Esophagus squamous epithelium (tissue), 5 donors: ENCODE measurements at places on chromosomes 16 and 17.

DNA sequence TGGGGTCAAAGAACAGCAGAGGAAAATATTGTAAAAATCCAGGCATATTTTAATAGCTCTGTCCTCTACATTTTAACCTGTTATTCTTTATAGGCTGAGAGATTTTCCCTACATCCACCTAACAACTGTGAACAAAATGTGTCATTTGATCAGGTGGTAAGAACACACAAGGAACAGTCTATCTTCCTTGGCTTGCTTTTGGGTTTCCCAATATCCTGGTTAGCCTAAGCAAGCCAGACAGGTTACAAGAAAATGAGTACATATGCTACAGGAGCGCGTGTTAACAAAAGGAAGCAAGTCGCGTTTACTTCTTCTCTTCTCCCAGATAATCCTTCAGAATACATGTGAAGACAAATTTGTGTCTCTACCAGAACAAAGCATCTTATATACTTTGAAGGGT lies 31.0 kb upstream of the PITPNM3 start:
- DNase-seq, result no peak

- DNase-seq, result no peak
These were observed 83.9 kb upstream of the HSBP1 start for GRCh38 chr16:83723901-83724300.

- peak; percentile 51 for DNase-seq
These were observed at the start of gene C16orf54 for GRCh38 chr16:29745853-29746345. C16orf54 (minus strand) TSS chr16:29745990; CDS start chr16:29744951, 1,039 bp downstream.

DNA sequence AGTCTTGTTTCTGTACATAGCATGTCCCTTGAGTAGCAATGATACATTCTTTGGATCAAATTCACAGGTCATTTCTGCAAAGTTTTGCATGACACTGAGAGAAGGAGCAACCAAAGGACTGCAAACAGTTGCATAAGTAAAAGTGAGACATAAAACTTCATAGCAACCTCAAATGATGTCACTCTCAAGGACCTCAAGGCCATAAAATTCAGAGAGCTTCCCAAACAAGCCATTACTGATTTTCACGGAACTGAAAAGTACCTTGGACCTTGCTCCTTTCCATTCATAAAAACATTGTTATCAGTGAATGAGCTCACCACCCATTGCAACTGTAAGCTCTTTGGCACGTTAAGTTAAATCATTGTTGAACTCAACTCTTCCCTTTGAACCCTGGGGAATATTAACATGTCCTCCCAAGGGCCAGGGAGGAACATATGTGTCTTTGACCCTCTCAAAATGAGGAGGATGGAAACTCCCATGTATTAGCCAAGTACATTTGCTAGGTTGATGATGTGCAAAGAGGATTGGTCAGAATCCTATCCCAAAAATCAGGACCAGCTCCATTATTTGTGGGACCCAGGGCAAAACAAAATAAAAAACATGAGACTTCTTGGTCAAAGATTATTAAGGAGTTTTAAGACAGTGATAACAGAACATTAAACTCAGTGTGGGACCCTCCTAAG lies 275.0 kb upstream of the DYNLRB2 start:
- no peak for DNase-seq

DNA sequence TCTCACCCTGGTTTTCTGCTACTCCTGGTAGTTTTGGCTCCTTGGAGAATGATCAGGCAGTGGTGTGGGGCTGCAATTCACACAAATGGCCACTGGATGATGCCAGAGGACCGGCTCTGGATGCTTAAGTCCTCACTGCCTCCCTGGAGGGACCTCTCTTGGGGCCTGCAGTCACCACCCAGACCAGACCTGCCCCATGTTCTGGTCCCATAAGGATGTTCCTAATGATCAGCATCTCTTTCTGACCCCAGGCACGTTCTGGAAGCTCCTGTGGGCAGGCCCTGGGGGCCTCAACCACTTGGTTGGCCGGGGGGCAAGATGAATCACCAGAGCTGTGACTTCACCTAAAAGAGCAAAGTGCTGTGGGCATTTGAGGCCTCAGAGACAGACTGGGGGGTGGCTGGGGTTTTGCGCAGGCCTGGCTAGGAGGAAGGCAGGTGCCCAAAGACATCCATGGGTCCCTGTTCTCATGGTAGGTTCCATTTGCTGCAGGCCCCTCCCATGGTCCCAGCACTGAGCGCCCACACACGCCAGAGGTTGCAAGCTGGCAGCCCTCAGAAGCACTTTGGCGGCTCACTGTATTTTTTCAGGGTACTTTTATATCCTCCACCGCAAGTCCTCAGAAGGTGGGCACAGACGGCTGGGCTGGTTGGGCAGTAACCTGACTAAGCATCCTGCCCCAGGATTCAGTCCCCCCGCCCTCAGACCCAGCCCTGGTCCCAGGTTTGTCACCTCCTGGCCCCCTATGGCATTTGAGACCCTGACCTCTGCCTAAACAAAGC lies 53.2 kb downstream of the NT5M start:
- no peak for DNase-seq

GRCh38 chr16:73847090-73847489 lies 449.5 kb upstream of the PSMD7 start:
- no peak for DNase-seq

GRCh38 chr17:1729966-1730325 lies 5.4 kb downstream of the WDR81 start:
- DNase-seq, result no peak

DNA sequence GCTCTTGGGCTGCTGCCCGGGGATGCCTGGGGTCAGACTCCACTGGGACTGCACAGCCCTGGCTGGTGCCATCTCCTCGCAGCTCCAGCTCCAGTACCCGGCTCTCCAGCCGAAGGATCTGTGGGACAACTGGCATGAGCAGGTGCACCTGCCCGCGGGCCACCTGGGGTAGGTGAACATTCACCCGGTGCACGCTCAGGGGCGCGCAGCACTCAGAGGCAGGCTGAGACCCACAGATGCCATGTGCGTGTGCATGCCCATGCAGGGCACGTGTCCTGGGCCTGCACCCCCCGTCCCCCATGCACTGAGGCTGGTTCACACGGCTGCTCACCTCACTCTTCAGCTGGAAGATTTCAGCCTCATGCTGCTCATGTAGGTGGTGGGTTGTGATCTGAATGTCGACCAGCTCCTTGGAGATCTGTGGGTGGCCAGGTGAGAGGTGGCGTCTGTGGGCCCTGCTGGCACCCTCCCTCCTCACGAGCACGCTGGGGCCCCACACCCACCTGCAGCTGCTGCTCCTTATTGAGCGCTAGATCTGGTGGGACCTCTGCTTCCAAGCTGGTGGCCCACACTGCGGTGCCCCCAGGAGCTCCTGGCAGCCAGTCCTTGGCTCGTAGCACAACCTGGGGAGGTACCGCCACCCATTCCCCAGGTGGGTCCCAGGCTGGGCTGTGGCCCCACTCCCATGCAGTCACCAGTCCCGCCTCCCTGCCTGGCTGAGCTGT lies 618 bp downstream of the CCDC78 start:
- no peak for DNase-seq

- DNase-seq, result no peak
These were observed 41.1 kb downstream of the SRL start for GRCh38 chr16:4200781-4201137.

- DNase-seq, result no peak
These were observed 23.0 kb downstream of the NSMCE1 start for GRCh38 chr16:27245276-27246172.

GRCh38 chr16:90019543-90020259 lies 445 bp upstream of the DBNDD1 start:
- no peak for DNase-seq

DNA sequence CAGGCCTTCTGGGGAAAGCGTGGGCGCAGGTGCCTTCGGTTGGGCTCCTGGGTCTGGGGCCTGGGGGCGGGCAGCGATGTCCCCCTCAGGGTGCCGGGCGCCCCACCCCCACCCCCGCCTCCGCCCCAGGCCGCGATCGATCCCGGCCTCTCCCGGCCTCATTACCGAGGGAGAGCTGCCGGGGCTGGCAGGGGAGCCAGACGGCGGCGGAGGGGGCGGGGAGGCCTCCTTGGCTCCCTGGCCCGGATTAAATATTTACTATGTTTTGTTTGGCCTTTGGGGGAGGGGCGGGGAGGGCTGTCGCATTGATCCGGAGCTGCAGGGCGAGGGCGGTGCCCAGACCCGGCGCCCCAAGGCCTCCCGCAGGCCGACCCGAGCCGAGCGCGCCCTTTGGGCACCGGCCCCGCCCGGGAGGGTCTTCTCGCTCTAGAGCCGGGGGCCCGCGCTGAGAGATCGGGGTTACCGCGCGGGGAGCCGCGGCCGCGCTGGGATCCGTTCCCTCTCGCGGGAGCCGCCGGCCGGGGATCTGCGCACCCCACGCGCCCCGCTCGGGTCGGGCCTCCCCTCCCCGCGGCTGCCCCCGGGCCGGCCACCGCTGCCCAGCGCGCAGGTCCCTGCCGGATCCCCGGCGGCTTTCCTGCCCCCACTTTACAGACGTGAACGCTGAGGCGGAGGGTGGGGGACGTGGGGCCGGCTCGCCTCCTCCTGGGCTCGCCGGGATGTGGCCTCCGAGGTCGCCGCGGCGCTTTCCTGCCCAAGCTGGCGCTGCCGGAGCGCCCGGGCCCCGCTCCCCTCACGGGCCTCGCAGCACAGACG lies 27.0 kb downstream of the RTN4RL1 start:
- no peak for DNase-seq

GRCh38 chr17:17849845-17850373 lies 13.1 kb upstream of the SREBF1 start:
- no peak for DNase-seq

DNA sequence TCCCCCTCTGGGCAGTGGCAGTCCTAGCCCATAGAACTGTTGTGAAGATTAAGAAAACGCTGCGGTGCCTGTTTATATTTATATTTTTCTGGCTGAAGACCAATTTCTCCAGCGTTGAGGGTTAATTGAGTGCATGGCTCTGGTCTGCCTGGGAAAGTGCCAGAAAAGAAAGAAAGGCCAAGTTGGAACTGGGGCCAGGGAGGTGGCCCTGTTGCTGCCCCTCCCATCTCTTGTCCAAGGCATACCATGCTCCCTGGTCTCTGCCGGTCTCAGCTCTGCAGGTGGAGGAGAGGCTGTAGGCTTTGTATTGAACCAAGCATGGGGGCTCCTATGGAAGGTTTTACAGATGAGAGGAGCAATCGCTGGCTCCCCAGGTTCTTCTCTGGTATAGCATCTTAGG lies 124.7 kb downstream of the MGAT5B start:
- DNase-seq, result no peak

DNA sequence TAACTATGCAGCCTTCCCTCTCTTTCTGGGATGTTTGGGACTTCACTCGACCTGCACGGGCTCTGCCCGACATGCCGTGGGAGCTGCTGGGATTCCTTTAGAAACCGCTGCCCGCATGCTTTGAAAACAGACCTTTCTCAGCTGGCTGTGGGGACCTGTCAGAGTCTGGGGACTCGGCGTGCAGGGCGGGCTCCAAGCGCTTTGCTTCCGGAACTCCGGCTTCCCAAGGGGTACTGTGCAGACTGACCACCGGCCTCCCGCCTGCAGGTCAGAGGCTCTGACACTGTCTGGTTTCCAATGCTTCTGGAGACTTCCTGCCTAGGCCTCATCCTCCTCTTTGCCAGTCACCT lies 11.8 kb downstream of the PRSS27 start:
- no peak for DNase-seq

- DNase-seq, result no peak
These were observed 19.7 kb downstream of the CYB5B start for GRCh38 chr16:69443927-69444631.
